ENCODE measurements at places on chromosomes 2 and 18. TPM values are rescaled to one million over a fixed set of nuclear protein-coding genes. Genes with fewer than 3 reads are reported as not detected.

DNA sequence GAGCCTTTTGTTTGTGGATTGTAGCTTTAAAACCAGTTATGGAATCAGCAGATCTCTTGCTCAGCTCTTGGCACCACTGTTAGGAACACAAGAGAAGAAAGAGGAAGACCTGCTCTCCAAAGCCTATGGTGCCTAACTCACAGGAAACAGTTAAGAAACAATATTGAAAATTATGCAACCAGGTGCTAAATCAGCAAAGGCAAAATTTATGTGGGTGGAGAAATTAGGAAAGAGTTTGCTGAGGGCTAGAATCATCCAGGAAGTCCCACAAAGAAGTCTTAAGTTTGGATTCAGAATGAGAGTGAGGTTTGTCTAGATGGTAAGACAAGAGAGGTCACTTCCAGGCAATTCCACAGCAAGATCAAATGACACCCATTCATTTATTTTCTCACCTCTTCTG is 49.4 kb downstream of the AOX1 start:
- no peak for DNase-seq

- DNase-seq, result no peak
These were observed 56.3 kb upstream of the ACVR1C start for GRCh38 chr2:157684940-157685466.

GRCh38 chr2:11154016-11154922 is 998 bp upstream of the SLC66A3 start:
- DNase-seq, result no peak

DNA sequence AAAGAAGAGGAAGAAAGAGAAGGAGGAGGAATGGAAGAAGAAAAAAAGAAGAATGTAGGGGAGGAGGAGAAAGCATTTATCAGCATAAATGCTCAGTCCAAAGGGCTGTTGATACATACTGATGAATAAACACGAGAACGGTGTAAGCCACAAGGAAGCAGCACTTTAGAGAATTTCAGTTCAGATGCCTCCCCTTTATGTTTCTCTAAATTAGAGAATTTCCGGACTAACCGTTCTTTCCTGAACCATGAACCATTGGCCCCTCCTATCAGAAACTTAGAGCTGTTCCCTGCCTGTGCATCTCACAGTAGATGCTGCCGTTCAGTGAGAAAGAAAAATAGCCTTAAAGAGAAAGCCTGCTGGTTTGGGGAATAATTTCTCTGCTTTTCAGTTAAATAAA is 49.2 kb upstream of the TUBA3D start:
- no peak for DNase-seq

DNA sequence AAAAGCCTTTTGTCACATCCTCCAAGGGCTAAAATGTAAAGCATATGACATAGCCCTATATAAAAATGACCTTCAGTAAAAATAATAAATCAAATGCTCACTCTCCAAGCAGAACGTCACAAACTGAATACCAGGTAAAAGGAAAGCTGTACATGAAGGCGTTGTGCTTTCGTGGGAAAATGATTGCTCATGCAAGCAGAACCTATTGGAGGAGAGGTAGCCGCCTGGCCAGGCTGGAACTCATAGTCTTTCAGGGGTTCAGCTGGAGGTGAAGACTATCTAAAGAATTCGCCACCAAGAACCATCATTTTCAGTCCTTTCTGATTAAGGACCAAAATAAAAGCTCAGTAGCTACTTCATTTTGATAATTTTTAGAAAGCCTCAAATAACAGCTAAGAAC is 44.7 kb downstream of the ANKRD44 start:
- DNase-seq, result no peak

GRCh38 chr2:230347659-230348305 is 20.8 kb downstream of the SP140L start:
- no peak for DNase-seq

GRCh38 chr2:221572821-221573429 is 821 bp upstream of the EPHA4 start:
- peak; percentile 19 for DNase-seq

DNA sequence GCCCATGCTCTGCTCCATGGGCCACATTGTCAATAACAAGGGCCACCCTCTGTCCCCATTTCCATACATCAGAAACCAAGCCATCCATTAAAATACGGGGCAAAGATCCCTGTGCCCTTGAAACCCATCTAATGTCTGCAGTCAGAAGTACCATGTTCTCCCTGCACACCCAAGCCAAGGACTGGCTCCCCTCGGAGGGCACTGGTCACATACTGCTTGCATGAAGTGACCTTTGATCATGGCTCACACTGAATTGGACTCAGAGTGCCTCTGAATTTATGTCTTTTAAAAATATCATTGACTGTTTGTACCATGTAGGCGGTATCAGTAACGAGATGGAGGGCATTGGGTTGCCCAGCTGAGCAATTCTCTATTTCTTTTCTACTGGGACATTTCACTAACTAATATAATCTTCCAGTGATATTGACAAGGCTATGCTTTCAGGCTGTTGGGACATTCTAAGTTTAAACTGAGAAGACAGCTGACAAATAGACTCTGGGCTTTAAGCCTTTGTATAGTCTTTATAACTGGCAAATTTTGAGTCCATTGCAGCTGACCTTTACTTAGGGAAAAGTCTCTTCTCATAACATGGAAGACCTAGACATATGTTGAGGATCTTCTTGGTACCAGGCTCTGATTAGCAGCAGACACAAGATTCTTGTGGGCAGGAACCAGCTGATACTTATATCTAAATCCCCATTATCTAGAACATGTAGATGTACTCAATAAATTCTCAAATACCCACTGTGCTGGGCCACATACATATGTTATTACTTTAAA is 214.3 kb downstream of the MYCN start:
- no peak for DNase-seq

- DNase-seq, result no peak
These were observed 207.5 kb upstream of the SRD5A2 start for GRCh38 chr2:31788273-31788672.

- no peak for DNase-seq
These were observed 16.4 kb downstream of the MAL start for GRCh38 chr2:95041824-95042442.

- DNase-seq, result no peak
These were observed 23.6 kb upstream of the SEMA4C start for GRCh38 chr2:96893289-96894150.

GRCh38 chr18:11518788-11519685 is 90.4 kb upstream of the SLC35G4 start:
- peak; percentile 29 for DNase-seq

- DNase-seq, result no peak
These were observed 136.6 kb upstream of the RMP24 start for GRCh38 chr18:35835833-35836232.

DNA sequence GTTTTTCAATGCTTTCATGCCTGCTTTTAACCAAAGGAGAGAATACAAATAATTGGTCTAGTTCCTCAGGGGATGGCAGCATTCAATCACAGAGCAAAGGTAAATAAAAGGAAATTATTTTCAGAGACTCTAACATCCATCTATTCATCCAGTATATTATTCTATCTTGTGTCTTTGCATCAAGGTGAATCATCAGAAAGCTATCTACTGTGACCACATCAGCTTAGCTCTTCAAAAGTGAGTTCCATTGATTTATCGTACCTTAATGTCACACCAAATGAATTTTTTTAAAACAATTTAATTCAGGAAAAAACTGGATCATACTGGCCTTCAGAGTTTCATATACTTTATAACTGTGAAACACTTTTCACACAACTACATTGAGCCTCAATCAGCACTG is 66.1 kb downstream of the CHN1 start:
- no peak for DNase-seq

DNA sequence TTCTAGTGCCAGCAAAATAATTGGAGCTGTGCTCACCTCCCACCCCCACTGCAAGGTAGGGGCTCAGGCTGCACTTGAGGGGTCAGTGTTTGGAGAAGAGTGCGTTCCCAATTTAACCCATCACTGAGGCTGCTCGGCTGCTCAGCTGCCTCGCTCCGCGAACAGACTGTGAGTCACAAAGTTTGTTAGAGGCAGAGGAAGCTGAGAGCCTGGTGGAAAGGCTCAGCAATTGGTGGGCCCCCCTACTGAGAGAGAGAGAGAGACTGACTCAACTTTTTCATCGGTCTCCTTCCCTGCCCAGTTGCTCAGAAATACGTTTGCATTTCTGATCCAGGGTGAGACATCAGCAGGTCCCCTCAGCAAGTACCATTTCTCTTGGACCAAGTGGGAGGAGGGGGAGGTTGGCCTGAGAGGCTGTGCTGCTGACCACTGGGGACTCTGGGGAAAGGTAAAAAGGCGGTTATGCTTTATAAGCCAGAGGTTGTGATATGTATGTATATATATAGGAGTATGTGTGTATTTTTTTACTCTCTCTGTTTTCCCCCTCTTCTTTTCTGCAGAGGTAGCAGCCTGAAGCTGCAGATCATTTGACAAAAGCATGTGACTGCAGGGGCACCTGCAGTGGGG is 1.5 kb downstream of the EFR3B start:
- DNase-seq, result no peak

- DNase-seq, result no peak
These were observed 75.2 kb upstream of the SLC14A2 start for GRCh38 chr18:45540125-45540524.

DNA sequence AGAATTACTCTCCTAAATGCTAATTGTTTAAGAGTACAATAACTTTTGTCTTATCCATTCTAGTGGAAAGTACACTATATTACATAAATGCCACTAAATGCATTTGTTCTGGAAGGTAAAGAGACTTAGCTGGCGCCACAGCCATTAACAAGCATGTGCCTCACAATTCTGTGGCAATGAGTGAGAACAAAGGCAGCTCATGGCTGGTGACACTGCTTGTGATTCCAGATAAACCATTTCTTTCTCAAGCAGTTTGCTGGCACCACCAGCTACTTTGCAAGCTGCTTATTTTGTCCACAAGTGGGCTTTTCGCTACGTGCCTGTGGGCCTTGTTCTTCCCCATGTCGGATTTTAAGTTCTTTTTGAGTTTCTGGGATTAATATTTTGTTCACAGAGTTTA is 147.6 kb upstream of the SMAD7 start:
- DNase-seq, result no peak

GRCh38 chr2:181408861-181409260 is 48.3 kb upstream of the ITGA4 start:
- no peak for DNase-seq

Gene KLHL14
- 0.26 TPM for total RNA-seq

Gene ST3GAL5
- total RNA-seq, result 56.2 TPM

Gene KLHL41
- total RNA-seq, result 6.2 TPM

Gene DSG4
- not detected for total RNA-seq

Gene CCL20
- 1.0 TPM for total RNA-seq

Gene CYP1B1
- total RNA-seq, result 25.4 TPM

Gene TUBB8B
- not detected for total RNA-seq

Gene STK36
- 71.1 TPM for total RNA-seq

Gene NYAP2
- 0.06 TPM for total RNA-seq

Gene TSPYL6
- not detected for total RNA-seq

Gene MARCO
- total RNA-seq, result 1.1 TPM

Data from mucosa of gallbladder (tissue), 1 donor.